ENCODE measurements at places on chromosomes 2 and 18.
A peak's percentile ranks its signal among the peaks of the same experiment; 100 is the strongest.

- DNase-seq: peak; percentile 27
These were observed at the start of gene FAM110C for GRCh38 chr2:46471-47345. Gene FAM110C, minus strand, starts transcription at chr2:46505. Its CDS starts 120 bp downstream, at chr2:46385.

DNA sequence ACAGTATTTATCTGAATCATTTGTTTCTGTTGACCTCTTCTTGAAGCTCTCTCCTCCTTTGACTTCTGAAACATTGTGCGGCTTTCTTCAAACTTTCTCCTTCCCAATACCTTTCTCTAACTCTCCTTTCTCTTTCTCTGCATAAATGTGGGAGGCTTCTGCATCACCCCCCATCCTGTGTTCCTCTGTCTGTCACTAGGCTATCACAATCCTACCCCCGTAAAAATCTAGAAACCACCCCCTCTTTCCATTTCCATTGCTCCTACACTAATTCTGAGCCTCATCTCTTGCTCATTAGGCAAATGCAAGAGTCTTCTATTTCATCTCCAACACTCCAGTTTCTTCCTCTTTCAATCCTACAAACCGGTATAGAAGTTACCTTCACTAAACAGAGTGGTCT lies 32.2 kb upstream of the ZNF385B start:
- DNase-seq: no peak

DNA sequence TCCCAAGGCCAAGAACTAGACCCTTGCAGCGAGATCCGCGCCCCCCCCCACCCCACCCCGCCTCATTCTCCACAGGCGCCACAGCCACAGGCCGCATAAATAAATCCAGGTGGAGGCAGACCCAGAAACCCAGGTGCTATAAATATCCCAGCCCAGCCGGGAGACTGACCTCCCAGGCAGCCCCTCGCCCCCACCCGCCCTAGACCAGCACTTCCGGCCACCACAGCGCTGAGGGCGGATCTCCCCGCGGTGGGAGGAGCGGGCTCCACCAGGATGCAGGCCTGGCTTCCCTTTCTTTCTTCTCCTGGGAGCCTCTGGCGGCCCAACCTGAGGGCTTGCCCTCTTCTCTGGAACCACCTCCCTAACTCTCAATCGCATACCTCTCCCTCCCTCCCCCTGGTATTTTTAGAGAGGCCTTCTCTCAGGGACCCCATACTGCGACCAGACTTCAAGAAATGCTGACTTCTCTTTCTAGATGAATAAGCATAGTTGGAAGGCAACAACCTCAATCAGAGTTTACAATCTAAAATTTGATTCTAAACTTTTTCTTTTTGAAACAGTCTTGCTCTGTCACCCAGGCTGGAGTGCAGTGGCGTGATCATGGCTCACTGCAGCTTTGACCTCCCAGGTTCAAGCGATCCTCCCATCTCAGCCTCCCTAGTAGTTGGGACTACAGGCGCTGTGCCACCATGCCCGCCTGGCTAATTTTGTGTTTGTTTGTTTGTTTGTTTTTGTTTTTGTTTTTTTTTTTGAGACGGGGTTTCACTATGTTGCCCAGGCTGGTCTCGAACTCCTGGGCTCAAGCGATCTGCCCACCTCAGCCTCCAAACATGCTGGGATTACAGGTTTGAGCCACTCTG lies 55.0 kb downstream of the PKDCC start:
- DNase-seq: peak; percentile 53

- no peak for DNase-seq
These were observed 934 bp downstream of the ZNF804A start for GRCh38 chr2:184599054-184599871.

- DNase-seq: no peak
These were observed 81.4 kb downstream of the LYPD1 start for GRCh38 chr2:132588576-132588975.

DNA sequence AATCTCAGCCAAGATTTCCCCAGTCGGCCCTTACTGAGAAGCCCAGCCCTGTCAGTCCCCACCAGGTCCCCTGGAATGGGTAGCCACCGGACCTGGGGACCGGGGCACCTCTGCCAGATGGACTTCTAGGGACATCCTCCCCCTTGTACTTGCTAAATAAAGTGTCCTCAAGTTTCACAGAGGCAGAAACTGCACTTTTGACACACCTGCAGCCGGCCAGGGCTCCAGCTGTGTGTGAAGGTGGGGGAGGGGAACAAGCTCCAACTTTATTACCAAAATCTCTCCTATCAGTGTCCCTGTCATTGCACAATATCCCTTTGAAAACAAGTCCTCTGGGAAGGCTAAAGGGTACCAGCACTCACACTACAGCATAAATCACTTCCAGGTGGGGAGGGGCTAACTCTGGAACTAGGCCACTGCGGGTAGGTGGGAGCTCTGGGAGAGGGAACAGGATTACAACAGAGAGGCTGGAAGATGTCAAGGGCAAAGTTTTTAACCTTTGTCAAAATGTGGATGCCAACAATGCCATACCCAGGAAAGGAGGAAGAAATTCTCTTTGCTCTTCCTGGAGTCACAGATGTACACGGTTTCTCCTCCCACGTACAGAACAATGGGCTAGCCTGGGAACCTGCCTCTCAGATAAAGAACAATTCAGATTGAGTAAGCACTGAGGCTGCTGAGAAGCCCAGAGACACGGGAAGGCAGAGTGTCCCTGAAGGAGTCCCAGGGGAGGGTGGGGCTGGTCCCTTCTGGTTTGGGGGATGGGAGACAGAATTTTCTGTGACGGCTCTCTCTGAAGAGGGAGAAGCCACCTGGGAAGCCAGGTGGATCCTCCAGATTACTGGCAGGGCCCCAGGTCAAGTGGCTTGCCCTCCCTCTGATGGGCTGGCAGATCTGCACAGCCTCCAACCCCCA lies 11.0 kb downstream of the SDC1 start:
- DNase-seq: no peak

DNA sequence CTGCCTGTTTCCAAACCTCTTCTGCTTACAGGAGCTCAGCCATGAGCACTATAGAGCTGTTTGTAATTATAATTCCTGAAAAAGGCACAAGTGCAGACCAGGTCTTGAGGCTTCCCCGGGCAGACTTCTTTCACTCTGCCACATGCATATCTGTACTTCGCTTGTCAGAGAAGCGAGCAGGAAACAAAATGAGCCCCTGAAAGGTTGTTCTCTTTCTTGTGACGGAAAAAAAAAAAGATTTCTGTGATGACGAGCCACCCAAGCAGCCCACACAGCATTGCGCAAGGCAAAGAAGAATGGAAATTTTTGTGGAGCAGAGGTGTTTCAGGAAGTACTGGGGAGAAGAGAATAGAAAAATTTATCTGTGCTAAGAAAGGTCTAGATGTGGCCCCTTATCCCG lies 54.0 kb upstream of the LINC00305 start:
- no peak for DNase-seq
